Activated T-cell treated with anti-CD3 and anti-CD28 coated beads for 48 hours (primary cell): ENCODE measurements at places on chromosomes 3 and 15.

DNA sequence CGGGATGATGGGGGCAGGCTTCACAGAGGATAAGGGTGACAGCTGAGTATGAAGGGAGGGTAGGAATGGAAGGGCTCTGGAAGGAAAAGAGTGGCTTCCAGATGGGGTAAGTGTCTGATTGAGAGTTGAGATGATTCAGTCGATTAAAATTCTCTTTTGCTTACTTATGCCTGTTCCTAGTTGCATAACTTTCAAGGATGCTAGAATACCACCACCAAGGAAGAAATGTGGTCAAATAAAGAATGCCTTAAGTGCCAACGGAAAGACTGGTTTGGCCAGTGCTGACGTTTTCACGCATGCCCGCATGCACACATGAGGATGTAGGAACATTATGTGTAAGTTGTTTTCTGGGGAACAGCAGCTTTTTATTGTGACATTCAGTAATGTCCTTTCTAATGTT, 263.4 kb upstream of the WNT5A start:
- no peak for DNase-seq

- DNase-seq = no peak
Measured at GRCh38 chr3:61526308-61526707, 35.1 kb upstream of the PTPRG start.

GRCh38 chr3:123285931-123286307, 84.2 kb downstream of the SEC22A start:
- no peak for DNase-seq

GRCh38 chr3:130582457-130583153, 65.6 kb downstream of the COL6A6 start:
- DNase-seq = no peak

DNA sequence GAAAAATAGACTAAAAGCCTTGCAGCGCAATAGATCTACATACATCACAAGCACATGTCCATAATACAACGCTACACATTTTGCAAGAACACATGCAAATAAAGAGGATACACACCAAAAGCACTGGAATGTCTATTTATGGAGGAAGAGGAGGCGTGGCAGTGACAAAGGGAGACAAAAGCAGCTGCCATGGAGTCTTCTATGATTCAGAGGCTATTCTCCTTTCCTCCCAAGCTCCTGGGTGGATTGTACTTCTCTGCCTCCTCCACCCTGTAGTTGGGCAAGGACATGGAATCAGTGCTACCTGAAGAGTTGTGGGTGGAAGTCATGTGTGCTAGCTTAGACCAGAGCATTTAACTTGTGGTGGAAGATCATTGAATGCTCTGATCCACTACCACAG, 57.9 kb upstream of the ABHD2 start:
- DNase-seq = no peak

GRCh38 chr3:81164806-81165205, 596.6 kb downstream of the GBE1 start:
- DNase-seq = no peak
